CD8-positive, alpha-beta memory T cell (primary cell): ENCODE measurements at places on chromosomes 12 and 14.
A peak's percentile ranks its signal among the peaks of the same experiment; 100 is the strongest.

DNA sequence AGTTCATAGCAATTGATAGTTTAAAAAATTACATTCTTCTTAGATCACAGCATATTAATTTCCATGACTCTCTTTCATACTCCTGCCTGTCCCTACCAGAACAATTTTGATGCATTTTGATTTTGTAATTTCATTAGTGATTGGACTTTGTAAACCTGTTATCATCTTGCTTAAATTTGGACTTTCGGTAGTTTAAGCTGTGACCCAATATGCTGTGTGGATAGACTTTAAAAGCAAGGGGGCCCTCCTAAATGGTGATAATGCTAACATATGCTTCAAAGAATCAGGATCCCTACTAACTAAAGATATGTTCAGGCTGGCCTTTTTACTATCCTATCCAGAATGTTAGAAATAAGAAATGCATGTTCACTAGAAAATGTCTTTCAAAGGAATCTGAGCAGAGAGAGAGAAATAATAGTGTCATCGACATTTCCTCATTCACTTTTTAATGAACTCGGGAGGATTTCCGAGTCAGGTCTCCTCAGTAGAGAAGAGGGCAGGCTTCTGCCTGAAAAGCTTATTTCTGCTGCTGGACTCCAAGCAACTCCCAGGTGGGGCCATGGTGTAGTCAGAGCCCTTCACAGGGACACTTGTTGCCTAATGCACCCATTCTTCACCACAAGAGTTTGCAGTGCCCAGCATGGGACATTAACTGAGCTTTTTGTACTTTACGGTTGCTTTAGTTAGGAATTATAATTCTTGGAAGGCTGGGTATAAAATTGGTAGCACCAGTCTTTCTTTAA is 16.7 kb downstream of the SLC38A4 start:
- H3K4me1 ChIP-seq, result no peaks in the 10 kb centered on the region
- H3K27me3 ChIP-seq, result no peaks in the 10 kb centered on the region
- H3K27ac ChIP-seq, result no peak overlapping the region
- H3K36me3 ChIP-seq, result no peaks in the 10 kb centered on the region

DNA sequence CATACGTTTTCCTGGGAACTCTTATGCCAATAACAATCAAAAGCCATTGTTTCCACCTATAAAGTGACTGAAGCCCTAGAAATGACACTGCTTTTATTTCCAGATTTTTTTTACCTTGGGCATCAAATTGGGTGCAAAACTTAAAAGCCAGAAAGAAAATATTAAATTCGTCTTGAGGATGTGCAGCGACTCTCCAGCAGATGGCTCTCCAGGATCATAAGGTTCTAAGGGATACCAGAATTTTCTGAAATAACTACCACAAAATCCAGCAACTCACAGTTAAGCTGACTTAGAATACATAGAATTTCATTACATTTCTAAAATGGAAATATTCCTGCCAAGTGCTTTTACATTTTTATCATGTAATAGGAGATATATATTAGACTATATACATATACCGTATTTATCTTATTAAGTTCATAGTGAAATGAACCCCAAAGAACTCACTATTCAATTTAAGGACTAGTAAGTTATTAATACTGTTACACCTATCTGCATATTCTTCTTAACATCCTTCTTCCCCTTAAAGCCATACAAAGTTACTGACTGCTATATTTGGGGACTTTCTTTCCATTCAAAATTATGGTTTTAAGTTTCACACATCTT is 44.0 kb downstream of the ARMH4 start:
- H3K4me1 ChIP-seq, result no peaks in the 10 kb centered on the region
- H3K27ac ChIP-seq, result no peak overlapping the region
- DNase-seq, result peak; percentile 32
- no peaks in the 10 kb centered on the region for H3K36me3 ChIP-seq

- H3K27me3 ChIP-seq, result no peaks in the 10 kb centered on the region
- peaks cover 4% of the 10 kb centered on the region for H3K4me1 ChIP-seq
- DNase-seq, result no peak
- H3K4me3 ChIP-seq, result no peak overlapping the region
- no peaks in the 10 kb centered on the region for H3K36me3 ChIP-seq
Observed at GRCh38 chr12:100151769-100152168, 9.1 kb upstream of the BLTP3B start.

GRCh38 chr12:86670986-86671385 is 414.8 kb upstream of the MGAT4C start:
- no peaks in the 10 kb centered on the region for H3K27me3 ChIP-seq
- no peak for DNase-seq
- H3K4me1 ChIP-seq, result no peaks in the 10 kb centered on the region
- H3K36me3 ChIP-seq, result no peaks in the 10 kb centered on the region
- H3K4me3 ChIP-seq, result no peak overlapping the region

- H3K27me3 ChIP-seq, result no peaks in the 10 kb centered on the region
- no peak for DNase-seq
- H3K36me3 ChIP-seq, result no peaks in the 10 kb centered on the region
- H3K4me3 ChIP-seq, result no peak overlapping the region
- no peak overlapping the region for H3K27ac ChIP-seq
Observed at GRCh38 chr14:22314183-22314820, 274.7 kb downstream of the DAD1 start.

- no peaks in the 10 kb centered on the region for H3K36me3 ChIP-seq
- DNase-seq, result no peak
- no peak overlapping the region for H3K27ac ChIP-seq
Observed at GRCh38 chr14:94960285-94961001, 190.5 kb upstream of the GSC start.
